Retinal pigment epithelial cell (primary cell): ENCODE measurements at places on chromosomes 6 and 20.

- DNase-seq, result no peak
These were observed 162.2 kb downstream of the LY86 start for GRCh38 chr6:6750594-6751265.

GRCh38 chr6:159716247-159717096, 10.8 kb upstream of the WTAP start:
- peak; percentile 70 for DNase-seq

DNA sequence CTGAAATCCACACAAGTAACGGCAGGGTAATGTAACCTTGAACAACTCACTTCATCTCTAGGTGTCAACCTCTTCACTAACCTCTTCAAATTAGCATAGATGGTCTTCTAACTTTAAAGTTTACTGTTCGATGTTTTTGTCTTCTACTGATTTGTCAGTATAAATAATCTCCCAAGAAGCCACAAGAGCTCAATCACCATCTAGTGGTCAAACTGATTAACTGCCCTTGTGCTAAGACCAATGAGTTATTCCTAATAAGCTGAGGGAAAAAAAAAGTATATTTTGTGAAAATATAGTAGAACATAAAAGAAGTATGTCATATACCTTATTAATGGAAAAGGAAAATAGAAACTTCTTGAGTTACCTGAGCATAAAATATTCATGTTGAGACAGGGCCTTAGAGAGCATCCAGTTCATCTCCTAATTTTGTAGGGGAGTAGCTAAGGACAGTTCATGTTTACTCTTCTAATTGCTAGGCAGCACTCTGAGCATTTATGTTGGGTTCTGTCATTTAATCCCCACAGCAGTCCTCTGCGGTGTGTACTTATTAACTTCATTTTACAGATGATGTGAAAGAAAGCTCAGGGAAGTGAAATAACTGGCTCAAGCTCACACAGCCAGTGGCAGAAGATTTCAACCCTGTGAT, 317.1 kb downstream of the ESR1 start:
- no peak for DNase-seq

DNA sequence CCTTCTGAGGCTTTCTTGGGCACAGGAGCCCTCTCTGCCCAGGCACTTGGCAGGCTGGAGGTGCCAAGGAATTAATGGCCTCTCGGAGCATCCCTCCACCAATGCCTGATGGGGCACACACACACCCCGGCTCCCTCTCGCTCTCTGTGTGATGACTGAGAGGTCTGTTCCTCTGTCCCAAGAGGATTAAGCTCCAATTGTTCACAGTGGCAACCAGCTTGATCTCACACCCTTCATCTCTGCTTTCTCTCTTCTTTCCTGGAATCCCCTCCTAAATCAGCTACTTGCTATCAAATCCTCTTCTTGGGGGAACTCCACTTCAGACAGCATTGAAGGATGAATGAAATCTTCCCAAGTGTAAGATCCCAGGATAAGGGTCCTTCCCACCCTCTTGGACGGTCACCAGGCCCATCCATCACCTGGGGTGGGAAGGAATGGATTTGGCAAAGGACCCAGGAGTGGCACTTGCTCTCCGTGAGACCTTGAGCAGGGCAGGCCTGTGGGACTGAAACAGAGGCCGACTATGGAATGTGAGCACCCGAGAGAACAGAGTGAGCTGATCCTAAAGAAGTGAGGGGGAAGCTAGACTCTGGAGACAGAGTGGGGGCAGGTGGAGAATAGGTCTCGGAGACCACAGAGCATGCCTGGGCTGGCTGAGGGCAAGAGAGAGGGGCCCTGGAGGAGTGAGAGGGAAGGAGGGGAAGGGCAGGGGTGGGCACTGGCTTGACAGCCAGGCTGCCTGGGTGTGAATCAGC, 93.6 kb downstream of the GRM4 start:
- DNase-seq, result no peak

DNA sequence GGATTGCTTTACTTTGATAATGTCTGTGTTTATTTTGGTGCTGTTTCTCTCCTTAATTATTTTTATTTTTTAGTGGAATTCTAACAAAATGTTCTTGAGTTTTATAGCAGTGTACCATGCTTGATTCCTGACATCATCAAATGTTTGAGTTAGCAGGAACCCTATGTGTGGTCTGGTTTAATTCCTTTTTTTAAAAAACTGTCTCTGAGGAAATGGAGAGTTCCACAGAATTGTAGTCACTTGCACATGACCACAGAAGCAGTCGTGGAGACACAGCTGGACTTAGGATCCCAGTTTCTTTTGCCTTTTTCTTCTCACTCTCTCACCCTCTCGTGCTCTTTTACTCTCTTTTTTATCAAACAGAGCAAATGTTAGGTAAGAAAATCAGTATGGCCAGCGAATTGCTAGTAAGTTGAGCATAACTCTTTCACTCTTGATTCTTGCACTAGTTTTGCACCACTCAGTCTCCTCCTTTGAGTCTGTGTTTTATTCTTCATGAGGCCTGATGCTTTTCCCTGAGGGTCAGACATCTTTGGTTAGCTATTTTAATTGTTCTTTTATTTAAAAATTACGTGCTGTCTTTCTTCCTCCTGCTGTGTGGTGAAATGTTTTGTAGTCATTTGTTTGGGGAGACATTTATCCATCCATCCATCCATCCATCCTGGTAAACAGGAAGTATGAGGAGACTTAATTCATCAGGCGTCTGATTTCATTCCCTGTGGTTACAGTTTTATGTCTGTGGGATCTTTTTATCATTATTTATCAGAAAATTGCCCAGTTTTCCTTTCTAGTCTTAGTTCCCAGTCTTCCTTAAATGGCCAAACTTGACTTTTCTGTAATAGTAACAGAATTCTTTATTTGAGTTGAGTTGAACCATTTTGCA, 83.0 kb downstream of the SCAF8 start:
- DNase-seq, result no peak

- DNase-seq, result peak; percentile 22
These were observed 1347.5 kb upstream of the ADGRB3 start for GRCh38 chr6:67287566-67287965.

DNA sequence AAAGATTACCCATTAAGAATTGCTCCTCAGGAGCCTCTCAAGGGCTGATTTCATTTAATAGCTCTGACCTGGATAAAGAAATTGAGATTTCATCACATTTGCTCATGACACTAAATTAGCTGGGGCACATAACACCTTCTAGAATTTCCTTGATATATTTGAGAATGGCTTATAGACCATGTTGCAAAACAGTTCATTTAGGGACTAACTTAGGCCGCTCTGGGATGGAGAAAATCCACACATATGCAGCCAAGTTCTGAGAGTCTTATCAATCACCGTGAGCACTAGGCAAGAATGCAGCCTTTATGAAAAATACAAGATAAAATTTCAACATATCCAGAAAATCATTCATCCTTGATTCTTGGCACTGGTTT, 91.0 kb upstream of the MCHR2 start:
- peak; percentile 39 for DNase-seq

- no peak for DNase-seq
These were observed 39.6 kb upstream of the PLAGL1 start for GRCh38 chr6:144047688-144048087.

DNA sequence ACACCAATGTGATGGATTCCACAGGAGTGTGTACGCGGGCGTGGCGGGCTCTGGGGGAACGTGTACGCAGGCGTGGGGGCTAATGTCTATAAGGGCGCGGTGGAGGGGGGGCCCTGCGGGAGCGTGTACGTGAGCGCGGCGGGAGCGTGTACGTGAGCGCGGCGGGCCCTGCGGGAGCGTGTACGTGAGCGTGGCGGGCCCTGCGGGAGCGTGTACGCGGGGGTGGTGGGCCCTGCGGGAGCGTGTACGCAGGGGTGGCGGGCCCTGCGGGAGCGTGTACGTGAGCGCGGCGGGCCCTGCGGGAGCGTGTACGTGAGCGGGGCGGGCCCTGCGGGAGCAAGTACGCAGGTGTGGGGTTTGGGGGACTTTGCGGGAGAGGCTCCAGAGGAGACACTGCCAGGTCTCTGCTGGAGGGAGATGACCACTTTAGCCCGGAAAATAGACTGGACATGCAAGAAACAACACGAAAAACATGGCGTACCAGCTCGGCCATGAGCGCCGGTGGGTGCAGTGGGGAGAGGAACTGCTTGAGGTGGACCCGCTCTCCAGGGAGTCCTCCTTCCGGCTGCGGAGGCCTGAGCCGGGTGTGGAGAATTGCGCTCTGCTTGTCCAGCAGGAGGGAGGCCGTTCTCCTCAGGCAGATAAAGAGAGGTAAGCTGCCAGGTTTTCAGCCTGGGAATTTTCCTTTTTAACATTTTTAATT, 27.8 kb upstream of the SMOC2 start:
- DNase-seq, result no peak

DNA sequence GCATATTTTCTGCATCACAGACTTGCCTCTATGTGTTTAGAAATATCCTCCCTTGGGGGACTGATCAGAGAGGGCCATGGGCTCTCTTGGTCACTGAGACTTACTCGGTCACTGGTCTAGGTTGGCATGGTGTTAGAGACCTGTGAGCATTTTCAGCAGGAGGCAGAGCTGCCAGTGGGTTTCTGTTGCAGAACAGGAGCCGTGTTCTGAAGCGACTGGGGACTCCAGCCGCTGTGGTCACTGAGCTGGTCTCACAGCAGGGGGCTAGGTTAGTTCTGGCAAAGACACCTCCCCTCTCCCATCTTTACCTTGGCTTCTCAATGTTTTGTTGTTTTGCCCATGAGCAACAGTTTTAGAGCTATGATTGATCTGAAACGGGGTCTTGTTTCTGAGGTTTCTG, 8.7 kb downstream of the TMEM181 start:
- no peak for DNase-seq

DNA sequence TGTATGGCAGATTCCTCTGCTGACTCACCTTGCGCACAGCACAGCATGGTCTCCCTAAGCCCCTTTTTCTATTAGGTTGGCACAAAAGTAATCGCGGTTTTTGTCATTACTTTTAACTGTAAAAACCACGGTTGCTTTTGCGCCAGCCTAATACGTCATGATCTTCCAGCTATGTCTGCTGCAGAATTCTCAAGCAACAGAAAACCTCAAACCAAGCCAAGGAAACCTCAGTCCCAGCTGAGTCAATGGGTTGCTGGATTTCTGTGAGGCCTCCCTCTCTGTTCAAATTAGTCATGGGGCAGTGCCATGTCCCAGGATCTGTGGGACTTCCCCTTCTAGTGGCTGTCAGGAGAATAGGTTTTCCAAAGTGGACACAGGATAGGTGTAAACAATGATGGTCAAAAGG, 15.7 kb upstream of the ENPP1 start:
- no peak for DNase-seq

GRCh38 chr6:169406034-169406433, 152.4 kb upstream of the THBS2 start:
- DNase-seq, result no peak

DNA sequence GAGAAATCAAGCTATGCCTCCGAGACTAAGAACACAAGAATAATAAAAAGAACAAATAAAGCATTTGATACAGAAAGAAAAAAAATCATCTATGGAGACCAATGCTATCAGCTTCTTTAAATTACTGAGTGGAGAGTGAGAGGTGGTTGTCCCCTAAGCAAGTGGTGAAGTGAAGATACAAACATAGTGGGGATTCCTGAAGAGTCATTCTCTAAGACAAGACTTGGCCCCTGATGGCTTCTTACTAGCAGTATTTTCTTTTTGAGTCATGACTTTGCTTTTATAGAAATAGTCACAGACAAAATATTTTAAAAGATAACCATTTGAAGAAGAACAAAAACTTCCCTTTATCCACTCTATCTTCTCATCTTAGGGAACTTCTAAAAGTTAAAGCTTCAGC, 261.4 kb upstream of the PRDM1 start:
- no peak for DNase-seq

GRCh38 chr6:170207586-170208181, 83.2 kb downstream of the DLL1 start:
- no peak for DNase-seq

DNA sequence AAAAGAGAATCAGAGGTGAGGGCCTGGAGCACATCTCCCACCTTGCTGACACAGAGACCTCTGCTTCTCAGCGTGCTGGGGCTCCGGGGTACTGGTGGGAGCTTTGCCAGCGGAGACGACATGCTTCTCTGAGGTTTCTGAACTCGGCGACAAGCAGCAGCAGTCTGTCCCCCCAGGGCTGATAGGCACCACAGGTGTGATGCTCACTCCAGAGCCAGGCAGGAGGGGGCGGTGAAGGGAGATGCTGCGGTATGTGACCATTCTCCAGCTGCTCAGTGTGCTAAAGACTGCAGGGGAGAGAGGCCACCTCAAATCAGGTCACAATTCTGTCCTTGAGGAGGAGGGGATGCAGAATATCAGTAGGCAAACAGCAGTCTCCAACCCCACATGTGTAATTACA, 219.9 kb downstream of the ALDH8A1 start:
- no peak for DNase-seq

- DNase-seq, result no peak
These were observed 64.2 kb upstream of the SUPT3H start for GRCh38 chr6:45441851-45442453.

DNA sequence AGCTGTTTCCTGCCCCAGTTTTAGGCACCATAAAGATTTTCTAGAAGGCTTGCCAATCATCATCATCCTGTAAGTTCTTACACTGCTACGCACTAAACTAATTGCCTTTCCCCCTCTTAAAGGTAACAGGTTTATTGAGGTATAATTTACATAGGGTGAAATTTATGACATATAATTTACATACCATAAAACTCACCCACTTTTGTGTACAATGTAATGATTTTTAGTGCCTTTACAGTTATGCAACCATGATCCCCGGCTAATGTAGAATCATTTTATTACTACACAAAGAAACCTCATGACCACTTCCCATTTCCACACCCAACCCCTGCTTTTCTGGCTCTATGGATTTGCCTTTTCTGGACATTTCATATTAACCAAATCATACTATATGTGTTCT, 21.1 kb downstream of the GCNT2 start:
- no peak for DNase-seq

GRCh38 chr6:84739866-84740208, 24.6 kb downstream of the TBX18 start:
- no peak for DNase-seq

DNA sequence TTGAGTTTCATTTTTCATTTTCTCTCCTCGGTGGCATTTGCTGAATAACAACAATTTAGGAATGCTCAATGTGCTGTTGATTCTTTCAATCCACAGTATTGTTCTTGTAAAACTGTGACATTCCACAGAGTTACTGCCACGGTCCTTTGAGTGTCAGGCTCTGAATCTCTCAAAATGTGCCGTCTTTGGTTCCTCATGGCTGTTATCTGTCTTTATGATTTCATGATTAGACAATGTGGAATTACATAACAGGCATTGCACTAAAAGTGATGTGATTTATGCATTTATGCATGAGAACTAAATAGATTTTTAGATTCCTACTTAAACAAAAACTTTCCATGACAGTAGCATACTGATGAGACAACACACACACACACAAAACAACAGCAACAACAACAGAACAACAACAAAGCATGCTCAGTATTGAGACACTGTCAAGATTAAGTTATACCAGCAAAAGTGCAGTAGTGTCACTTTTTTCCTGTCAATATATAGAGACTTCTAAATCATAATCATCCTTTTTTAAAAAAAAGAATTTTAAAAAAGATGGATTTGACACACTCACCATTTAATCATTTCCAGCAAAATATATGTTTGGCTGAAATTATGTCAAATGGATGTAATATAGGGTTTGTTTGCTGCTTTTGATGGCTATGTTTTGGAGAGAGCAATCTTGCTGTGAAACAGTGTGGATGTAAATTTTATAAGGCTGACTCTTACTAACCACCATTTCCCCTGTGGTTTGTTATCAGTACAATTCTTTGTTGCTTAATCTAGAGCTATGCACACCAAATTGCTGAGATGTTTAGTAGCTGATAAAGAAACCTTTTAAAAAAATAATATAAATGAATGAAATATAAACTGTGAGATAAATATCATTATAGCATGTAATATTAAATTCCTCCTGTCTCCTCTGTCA, 88.1 kb downstream of the SNAP25 start:
- no peak for DNase-seq

GRCh38 chr6:33508935-33509926, 54.9 kb downstream of the ZBTB9 start:
- no peak for DNase-seq

GRCh38 chr20:53019464-53019863, 47.3 kb downstream of the TSHZ2 start:
- DNase-seq, result no peak
